Fibroblast of the conjunctiva (primary cell): ENCODE measurements at places on chromosomes 1 and 21.

GRCh38 chr1:234553240-234554188 is 56.5 kb downstream of the IRF2BP2 start:
- DNase-seq, result no peak

- DNase-seq, result peak; percentile 23
These were observed 49.9 kb downstream of the BACE2 start for GRCh38 chr21:41217671-41218385.

GRCh38 chr1:222899471-222899870 is 84.6 kb downstream of the DISP1 start:
- no peak for DNase-seq

DNA sequence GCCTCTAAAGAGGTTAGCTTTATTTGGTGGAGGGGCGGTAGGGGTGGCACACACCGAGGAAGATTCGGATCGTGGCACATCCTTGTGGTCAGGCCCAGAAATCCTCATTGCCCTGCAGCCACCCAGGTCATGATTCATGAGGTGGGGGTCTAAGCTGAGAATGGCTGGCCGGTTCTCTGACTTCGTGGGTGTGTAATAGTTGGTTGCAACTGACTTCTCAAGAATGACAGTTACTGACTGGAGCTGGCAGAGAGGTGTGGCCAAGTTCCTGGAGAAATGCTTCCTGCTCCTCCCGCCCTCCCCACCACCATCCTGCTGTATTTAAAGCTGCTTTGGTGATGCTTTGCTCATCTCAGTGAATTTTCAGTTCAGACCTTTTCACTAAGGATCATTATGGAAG is 198.6 kb downstream of the KIF26B start:
- no peak for DNase-seq

- DNase-seq, result no peak
These were observed 486.9 kb upstream of the USP24 start for GRCh38 chr1:55702064-55702463.

DNA sequence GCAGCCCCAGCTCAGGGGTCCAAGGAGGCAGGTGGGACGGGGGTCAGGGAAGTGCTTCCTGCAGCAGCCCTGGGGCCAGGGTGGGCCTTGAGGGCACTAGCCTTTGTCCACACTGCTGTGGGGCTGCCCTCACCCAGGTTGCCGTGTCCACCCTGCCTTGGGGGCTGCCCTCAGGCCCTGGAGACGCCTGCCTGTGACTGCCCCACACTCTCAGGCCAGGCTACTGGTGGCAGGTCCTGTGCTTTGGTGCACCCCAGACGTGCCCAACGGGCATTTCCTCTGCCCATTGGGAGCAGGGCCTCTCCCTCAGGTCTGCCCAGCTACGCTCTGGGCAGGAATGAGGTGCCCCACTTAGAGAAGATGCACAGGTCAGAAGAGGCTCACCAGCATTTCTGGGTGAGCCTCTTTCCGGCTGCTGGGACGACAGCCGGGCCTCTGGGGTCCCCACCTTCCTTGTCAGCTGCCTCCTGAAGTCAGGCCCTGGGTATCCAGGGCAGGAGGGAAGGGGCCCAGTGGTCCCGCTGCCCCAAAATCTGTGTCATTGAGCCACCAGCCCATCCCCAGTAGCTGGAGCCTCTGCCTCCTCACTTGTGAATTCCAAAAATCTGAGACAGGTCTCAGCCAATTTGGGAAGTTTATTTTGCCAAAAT is 2.7 kb upstream of the MMEL1 start:
- DNase-seq, result no peak

DNA sequence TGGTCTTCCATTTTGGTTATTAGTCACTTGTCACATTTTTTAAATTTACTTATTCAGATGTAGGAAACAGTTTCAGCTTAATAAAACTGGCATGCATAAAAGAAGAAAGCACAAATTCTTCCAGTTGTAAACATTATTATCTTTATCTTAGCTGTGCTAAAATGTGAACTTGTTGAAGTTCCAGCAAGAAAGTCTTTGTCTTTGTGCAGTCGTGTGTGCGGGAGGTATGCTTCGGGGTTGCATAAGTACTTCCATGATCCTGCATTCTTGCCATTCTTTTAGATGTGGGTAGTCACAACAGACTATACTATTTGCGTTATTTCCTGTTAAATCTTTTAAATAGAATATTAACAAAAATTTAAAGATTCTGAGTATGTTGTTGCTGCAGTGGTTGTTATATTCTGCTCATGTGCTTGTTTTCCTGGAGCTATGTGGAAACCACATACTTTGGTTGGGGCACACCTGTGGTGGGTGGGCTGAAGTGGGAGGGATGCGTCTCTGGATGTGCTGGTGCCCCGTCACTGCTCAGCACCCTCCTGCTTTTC is 49.9 kb downstream of the CBS start:
- DNase-seq, result peak; percentile 13

GRCh38 chr1:28110555-28110954 is 22.1 kb upstream of the EYA3 start:
- DNase-seq, result no peak

- no peak for DNase-seq
These were observed 27.4 kb downstream of the LHX4 start for GRCh38 chr1:180257486-180257885.

DNA sequence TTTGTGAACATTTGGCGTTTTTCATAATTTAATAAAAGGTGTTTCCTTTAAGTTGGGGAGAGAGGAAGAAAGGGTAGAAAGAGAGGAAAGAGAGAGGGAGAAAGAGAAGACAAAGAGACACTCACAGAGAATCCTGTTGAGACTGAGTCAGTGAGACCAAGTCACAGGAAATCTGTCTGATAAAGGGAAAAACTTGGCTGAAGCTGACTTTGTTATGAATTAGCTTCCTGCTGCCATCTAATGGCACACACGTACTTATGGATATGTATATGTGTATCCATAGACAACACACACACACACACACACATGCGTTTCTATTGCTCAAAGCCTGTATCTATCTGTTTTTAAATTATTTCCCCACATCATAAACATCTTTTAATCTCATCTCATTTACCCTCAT is 42.5 kb upstream of the DISC1 start:
- peak; percentile 72 for DNase-seq

DNA sequence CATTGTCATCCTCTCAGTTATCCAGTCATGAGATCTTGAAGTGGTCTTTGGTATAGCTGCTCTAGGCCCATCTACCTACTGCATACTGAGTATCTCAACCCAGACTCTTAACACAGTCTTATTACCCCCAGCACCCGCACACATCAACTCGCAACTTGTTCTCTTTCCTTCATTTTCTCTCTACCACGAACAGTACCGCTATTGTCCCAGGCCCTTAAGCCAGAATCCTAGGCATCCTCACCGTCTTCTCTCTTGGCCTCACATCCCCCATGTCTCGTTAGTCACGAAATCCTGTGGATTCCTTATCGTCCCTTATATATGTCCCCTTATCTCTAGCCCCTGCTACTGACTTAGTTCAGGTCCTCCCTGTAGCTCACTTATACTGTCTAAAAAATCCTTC is 126.4 kb downstream of the TMEM53 start:
- DNase-seq, result no peak

DNA sequence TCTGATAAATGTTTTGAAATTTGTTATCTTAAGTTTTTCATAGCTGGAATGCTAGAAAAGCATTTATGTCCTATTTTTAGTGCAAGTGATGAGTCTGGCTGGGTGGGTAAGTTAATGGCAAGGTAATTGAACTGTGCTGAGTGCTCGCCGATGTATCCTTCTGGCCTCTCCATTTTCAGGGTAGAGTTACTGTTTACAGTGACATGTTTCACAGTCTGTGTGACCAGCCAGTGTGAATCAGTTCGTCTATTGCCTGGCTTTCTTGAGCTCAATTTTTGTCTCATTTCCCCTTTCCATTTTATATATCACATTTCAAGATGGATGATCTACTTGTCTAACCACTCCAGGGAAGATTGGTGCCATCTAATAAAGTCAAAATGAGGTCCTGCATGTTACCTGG is 44.1 kb downstream of the ITSN1 start:
- DNase-seq, result no peak

DNA sequence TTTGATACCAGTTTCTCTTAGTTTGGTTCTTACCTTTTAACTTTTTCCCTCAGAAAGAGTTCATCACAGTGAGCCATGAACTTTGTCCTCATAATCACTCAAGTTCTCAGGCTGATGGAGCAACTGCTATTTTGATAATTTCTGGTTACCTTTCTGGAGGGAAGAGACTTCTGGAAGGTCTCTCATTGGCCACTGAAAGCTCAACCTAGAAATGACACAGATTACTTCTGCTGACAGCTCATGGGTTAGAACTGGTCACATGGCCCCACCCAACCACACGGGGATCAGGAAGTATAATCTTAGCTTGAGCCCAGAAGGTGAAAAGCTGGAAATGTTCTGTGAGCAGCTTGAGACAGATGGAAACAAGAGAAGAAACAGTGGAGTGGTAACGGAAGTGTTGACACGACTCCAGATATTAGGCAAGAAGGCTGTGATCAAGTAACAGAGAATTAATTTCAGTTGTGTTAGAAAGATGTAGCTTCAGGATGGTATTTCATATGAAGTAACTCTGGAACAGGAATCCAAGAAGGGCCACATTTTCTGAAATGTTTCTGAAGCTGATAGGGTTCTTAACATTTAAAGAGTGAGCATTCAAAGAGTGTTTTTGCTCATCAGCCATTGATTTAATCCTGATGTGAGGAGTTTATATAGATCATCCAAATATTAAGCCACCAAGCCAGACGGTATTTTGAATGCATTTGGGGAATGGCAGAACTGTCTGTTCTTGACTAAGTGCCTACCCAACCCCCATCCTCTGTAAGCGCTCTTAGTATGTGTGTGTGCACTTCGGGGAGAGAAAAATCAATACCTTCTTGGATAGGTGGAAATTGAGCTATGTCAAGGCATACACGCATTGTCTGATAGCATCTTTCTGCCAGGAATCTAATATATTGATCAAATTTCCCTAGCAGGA is 21.9 kb upstream of the XPR1 start:
- peak; percentile 20 for DNase-seq

GRCh38 chr1:181310560-181310959 is 172.8 kb upstream of the CACNA1E start:
- no peak for DNase-seq

DNA sequence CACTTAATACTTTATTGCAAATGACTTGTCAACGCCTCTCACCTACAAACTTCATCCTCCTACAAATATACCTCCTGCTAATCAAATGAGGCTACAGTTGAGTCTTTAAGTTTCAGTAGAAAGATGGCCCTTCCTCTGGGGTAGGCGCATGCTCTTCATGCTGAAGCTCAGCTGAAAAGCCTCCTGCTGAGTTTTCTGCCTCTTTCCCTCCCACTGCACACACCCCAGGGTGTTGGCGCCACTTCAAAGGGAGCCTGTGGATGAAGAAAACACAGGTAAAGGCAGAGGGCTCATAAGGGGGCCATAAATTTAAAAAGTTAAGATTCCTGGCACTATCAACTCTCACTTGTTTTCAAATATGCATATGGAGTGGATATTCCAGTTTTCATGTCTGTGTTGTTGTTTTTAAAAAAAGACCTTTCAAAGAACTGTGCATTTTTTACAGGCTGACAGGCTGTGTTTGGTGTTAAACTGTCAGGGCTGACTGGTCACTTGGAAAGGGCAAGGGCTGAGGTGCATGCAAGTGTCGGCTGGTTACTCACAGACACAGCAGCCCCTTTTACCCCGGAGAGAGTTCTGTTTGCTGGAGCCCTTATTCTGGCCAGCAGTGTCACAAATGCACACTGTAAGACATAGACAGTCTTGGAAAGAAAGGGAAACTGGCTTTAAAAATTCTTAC is 42.9 kb upstream of the LGALS8 start:
- DNase-seq, result no peak

GRCh38 chr21:41234569-41234968 is 66.6 kb downstream of the BACE2 start:
- DNase-seq, result no peak

DNA sequence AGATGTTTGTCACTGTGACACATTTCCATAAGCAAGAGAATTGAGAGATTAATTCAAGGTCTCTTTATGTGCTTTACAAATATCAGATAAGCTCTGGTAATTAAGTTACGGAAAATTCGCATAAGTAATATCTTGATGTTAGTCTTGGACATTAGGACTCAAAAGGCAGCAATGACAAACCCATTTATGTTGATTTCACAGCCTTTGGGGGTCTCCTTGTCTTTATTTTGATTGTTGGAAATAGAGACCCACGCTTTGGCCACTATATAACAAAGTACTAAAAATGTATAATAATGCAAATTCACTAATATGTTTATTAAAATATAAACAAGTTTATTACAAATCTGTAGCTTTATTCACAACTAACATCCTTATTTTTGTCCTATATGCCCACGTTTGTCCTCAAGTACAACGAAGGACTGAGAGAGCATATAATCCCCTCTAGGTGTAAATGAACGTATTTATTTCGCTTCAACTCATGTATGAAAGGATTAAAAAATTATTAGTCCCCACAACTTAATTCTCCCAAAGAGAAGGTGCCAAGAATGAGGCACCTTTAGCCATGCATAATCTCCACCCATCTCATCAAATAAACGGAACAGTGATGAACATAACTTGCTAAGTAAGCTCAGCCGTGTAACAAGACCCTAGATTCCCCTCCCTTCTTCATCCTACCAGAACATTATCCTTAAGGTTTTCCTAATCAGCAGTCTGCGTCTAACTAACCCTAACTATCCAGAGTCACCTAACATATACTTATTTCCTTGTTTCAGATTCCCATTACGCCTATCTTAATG is 1.6 kb upstream of the LAMC1 start:
- DNase-seq, result no peak

DNA sequence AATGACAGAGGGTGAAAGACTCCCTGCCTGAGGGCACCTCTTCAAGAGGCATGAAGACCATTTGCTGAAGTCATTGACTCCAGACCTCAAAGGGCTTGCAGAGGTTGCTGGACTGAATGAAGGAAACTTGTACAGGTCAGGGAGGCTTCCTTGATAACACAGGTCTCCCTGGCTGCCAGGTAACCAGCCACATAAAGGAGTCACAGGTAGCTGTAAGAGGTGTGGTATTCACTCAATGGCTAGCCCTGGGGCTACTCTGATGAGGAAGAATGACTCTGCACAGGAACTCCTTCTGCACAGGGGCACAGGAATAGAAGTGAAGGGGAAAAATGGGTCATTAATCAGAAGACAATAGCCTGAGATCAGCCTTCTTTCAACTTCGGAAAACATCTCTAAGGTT is 187.5 kb downstream of the LMX1A start:
- no peak for DNase-seq

DNA sequence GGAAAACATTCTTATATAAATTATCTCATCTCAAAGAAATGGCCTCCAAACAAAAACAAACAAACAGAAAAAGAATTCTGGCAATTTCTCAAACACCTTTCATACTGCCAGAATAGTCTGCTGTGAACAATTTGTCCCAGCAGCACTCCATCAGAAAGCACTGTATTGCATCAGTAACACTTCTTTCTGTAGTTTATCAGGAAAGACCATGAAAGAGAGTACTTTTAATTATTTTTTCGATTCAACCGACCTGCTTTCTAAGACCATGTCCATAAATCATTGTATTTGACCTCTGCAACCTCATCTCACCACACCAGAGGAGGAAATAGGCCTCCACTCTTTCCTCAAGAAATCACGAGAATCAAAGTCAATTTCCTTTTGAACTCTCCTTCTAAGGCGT is 1579.9 kb downstream of the MRPL39 start:
- DNase-seq, result no peak

- no peak for DNase-seq
These were observed 10.5 kb downstream of the C1orf198 start for GRCh38 chr1:230857822-230858221.
